ENCODE measurements at places on chromosomes 13 and 19. TPM values are rescaled to one million over a fixed set of nuclear protein-coding genes. Genes with fewer than 3 reads are reported as not detected.

- no peak for DNase-seq
Measured at GRCh38 chr13:25330541-25330940, 29.1 kb downstream of the NUP58 start.

DNA sequence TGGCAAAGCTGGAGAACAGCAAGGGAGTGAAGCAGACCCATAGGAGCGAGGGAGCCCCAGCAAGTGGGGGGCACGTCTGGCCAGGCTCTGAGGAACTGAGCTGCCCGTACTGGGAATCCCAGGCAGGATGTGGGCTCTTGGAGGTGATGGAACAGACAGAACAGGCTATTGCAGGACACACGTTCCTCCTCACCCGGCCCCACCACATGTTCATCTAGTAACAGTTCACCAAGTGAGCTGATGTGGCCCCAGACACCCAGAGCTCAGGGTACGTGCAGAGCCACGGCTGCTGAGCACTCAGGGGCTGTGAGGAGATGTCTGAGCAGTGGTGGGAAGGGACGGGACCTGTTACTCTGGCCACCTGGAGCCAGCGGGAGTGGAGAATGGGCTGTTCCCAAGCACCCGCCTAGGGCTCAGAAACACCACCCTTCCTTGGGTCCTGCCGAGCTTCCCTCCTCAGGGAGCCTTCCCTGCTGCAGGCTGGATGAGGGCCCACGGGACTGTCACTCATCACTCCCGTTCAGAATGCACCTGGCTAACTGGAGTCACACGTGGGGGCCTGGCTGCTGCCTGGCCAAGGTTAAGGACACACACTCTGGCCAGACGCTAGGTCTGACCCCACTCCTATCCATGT is 18.4 kb downstream of the ELL start:
- no peak for DNase-seq

DNA sequence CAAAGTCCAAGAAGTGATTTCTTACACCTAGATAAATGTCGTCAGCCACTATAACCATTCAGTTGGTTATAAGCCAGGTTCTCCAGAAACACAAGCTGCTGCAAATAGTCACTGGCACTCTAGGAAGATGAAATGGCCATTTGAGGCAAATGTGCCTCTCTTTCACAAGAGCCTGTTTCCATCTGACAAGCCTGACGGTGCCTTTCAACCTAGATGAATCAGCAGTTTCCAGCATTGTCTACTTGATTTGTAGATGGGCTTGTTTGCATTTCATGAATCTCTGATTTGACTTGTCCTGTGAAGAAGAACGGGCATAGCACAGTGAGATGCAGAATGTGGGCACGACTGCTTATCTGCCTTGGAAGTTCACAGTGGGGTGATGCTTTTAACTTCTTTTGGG is 327.2 kb downstream of the LMO7 start:
- DNase-seq: no peak

DNA sequence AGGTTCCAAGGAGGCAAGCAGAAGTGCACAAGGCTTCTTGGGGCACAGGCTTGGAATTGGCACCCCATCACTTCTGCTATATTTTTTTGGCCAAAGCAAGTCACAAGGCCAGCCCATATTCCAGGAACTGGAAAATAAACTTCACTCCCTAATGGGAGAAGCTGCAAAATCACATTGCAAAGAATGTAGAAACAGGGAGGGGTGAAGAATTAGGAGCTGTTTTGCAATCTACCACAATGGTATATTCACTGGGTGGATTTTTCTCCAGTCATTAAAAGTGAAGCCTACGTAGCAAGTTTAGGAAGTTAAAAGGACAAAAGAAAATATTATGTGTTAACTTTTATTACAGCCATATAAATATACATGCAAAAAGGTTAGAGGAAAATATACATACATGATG is 464.8 kb downstream of the COG6 start:
- DNase-seq: no peak

DNA sequence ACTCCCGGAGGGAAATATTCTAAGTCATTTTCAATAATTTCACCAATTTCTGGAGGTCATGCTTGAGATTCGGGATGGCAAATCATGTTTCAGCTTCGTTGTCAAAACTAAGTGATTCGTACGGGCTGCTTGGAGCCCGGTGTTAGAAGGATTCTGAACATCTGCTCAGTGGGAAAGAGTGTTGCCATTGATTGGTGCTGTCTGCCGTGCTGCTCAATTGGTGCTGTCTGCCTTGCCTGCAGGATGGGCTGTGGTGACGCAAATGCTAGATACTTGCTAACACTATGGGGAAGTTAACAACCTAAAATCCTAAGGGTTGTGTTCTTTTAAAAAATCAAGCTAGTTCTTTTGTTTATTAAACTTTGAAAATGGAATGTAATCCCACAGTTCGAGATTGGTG is 17.3 kb upstream of the CACNG8 start:
- no peak for DNase-seq

GRCh38 chr19:10191347-10191746 is 3.4 kb downstream of the DNMT1 start:
- DNase-seq: no peak

DNA sequence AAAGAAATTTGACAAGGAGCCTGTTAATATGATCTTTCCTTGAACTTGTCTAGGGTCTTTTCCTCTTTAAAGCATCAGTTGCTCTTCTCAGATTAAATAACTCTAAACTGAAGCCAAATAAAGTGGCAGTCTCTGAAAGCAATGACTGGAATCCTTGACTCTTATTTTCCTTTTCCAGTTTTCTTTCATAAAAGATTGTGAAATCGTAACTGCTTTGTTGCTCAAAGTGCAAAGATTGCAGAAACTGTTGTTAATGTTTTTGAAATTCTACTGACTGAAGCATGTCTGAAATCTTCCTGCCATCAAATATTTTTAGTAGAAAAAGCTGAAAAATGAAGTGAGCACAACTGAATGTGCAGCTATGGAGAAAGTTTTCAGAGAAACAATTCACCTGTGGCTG is 1.9 kb downstream of the NHLRC3 start:
- no peak for DNase-seq

DNA sequence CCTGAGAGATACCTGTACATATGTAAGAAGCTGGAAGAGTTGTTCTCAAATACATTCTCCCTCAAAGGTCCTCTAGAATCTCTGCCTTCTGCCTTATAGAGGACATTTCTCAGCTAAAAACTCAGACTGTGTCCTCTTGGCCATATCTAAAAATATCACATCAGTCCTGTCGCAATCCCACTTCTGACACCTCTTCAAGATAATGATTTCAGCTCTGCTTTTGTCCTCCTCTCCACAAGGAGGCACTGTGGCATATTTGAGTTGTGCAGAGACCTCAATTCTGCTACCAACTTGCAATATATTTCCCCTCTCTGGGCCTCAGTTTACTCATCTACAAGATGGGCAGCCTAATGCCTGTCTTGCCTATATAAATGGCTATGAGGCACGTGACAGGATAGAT is 16.6 kb downstream of the ADAMTS10 start:
- no peak for DNase-seq

- DNase-seq: no peak
Measured at GRCh38 chr19:8973501-8974091, 36.6 kb downstream of the MUC16 start.

- DNase-seq: no peak
Measured at GRCh38 chr13:97221046-97221445, 1.1 kb upstream of the MBNL2 start.

GRCh38 chr13:54185785-54186184 is 1157.2 kb downstream of the OLFM4 start:
- no peak for DNase-seq

ANGPTL4 gene
- 0.82 TPM for total RNA-seq

RAB3A gene
- total RNA-seq: 42.0 TPM

GRK1 gene
- total RNA-seq: under 0.01 TPM

TMPRSS9 gene
- 0.41 TPM for total RNA-seq

ZNF235 gene
- 16.3 TPM for total RNA-seq

ZNF541 gene
- under 0.01 TPM for total RNA-seq

ZNF44 gene
- 17.5 TPM for total RNA-seq
